ENCODE measurements at places on chromosomes 6 and 20. TPM values are rescaled to one million over a fixed set of nuclear protein-coding genes. Genes with fewer than 3 reads are reported as not detected.
A peak's percentile ranks its signal among the peaks of the same experiment; 100 is the strongest.

DNA sequence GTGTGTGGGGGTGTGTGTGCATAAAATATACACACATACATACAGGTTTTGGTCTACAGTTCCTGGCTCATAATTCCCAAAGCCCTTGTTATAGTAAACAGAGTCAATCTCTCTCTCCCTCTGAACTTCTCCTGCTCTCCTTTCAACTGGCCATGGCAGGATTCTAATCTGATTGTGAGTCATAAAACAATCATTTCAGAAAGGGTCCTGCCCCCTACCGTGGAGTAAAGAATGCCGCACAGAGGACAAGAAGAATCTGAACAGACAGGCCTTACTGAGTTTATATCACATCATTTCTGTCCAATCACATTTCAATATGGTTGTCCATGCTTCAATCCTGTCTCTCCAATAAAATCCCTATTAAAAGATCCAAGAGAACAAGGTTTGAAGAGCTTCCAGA lies 416.9 kb downstream of the FRK start:
- H3K36me3 ChIP-seq: no peaks in the 10 kb centered on the region
- no peaks in the 10 kb centered on the region for H3K27me3 ChIP-seq
- peak; percentile 44 for DNase-seq
- no peaks in the 10 kb centered on the region for H3K4me1 ChIP-seq
- H3K4me3 ChIP-seq: no peak overlapping the region

GRCh38 chr6:54681987-54682386 lies 164.6 kb upstream of the FAM83B start:
- H3K27me3 ChIP-seq: no peaks in the 10 kb centered on the region
- no peaks in the 10 kb centered on the region for H3K4me1 ChIP-seq
- no peak overlapping the region for H3K4me3 ChIP-seq
- no peaks in the 10 kb centered on the region for H3K36me3 ChIP-seq
- H3K27ac ChIP-seq: no peak overlapping the region

- no peaks in the 10 kb centered on the region for H3K4me1 ChIP-seq
- H3K4me3 ChIP-seq: no peak overlapping the region
- no peak overlapping the region for H3K27ac ChIP-seq
- no peak for DNase-seq
- H3K36me3 ChIP-seq: no peaks in the 10 kb centered on the region
These were observed 55.0 kb downstream of the CD83 start for GRCh38 chr6:14172562-14172961.

DNA sequence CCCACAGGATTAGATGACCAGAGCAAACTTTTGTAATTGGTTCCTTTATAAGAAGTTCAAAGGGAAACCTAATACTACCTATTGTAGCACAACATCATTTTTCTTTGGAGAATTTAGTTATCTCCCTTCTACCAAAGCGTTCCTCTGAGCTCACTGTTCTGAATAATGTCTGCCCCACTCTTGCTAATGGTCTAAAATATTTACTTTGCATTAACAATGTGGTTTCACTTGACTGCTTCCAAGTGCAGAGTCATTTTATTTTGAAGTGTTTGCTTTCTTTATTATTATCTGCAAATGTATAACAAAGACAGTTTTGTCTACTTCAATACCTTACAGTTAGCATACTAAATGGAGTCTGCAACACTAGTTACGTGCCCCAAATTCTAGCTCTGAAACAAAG lies 15.0 kb downstream of the TRAPPC3L start:
- no peaks in the 10 kb centered on the region for H3K27me3 ChIP-seq
- H3K27ac ChIP-seq: no peak overlapping the region
- no peak overlapping the region for H3K4me3 ChIP-seq
- peak; percentile 65 for DNase-seq

GRCh38 chr6:170403451-170403850 lies 96.9 kb downstream of the FAM120B start:
- H3K27ac ChIP-seq: peak overlapping the region; percentile 98
- H3K4me3 ChIP-seq: peak overlapping the region; percentile 11
- DNase-seq: peak; percentile 87
- H3K27me3 ChIP-seq: no peaks in the 10 kb centered on the region

The CALHM5 gene
- total RNA-seq: 1.8 TPM

DNA sequence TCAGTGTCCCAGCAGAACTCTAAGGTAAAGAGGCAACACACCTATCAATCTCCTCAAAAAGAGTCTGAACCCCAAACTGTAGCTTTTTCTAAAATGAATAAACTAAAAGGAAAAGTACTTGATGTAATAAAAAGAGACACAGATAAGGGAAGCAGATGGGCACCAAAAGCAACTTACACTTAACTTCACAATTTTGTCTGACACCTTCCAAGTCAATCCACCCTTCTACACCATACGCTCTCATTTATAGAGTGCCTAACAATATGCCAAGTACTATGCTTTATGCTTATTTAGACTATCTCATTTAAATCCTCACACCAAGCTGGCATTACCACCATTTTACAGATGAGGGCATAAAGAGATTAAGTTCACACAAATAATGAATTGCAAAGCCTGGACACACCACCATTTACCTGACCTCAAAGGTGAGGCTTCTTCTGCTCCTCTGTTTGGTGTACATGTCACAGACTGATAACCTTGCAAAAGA lies 90.6 kb upstream of the DST start:
- peaks cover 40% of the 10 kb centered on the region for H3K4me1 ChIP-seq
- DNase-seq: no peak
- no peak overlapping the region for H3K4me3 ChIP-seq
- H3K36me3 ChIP-seq: peaks cover 6% of the 10 kb centered on the region
- no peak overlapping the region for H3K27ac ChIP-seq

The DXO gene
- 15.6 TPM for total RNA-seq

The MCCD1 gene
- total RNA-seq: not detected

The PSORS1C2 gene
- total RNA-seq: not detected

DNA sequence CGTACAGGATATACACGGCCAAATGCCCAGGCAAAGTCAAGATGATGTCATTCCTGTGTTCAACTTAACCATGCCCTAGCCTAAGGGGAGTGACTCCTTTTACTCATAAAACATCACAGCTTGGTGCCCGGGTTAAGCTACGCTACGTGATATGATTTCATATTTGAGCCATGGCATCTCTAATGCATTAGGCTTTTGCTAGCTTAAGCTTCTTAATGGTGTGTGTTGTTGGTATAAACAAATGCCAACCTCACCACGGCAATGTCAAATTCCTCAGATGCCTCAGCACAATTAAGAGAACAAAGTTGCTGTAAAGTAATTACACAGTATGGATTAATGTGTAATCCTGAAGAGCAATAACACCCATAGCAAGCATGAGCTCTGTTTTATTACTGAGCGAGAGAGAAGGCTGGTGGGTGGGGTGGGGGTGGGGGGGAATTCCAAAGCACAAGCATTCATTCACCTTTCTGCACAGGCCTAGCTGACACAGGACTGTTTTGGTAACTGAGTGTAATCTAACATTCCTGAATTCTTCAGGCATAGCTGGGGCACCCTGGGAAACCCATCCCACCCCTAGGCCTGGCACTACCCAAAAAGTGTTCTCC lies 44.7 kb upstream of the CNKSR3 start:
- no peaks in the 10 kb centered on the region for H3K36me3 ChIP-seq
- H3K4me1 ChIP-seq: peaks cover 4% of the 10 kb centered on the region
- H3K27ac ChIP-seq: no peak overlapping the region

The MUC22 gene
- total RNA-seq: 0.05 TPM

- no peaks in the 10 kb centered on the region for H3K27me3 ChIP-seq
- no peak for DNase-seq
- peaks cover 25% of the 10 kb centered on the region for H3K4me1 ChIP-seq
- H3K36me3 ChIP-seq: no peaks in the 10 kb centered on the region
- no peak overlapping the region for H3K27ac ChIP-seq
These were observed 121.4 kb upstream of the DST start for GRCh38 chr6:56764081-56764566.

All from astrocyte (in vitro differentiated cells and primary cell).